OCI-M1 (cell line): ENCODE measurements at places on chromosomes 12 and 14.
A peak's percentile ranks its signal among the peaks of the same experiment; 100 is the strongest.

DNA sequence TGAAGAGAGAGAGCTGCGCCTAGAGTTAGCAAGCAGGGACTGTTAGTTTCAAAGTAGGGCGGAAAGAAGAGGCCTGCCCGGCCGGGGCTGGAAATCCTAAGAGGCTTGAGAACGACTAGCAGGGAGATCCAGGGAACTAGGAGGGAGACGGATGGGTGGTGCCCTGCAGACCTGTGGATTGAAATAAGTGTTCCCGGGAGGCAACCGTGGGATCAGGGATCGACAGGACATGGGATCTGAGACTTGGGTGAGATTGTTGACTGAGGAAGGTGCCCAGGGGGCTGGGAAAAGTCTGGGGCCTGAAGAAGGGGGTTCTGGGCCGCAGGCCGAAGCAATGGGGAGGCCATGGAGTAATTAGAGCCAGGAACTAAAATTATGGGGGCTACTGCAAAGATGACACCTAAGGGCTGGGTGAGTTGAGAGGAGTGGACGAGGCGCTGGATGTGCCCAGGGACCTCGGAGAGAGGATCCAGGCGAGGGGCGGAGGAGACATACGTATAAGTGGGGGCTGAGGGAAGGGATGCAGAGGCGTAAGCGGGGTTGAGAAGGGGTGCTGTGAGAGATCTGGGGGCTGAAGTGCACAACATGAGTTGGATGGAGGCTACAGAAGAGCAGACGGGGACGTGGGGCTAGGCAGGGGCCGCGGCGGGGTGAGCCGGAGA is 635 bp downstream of the LTA4H start:
- peak; percentile 48 for DNase-seq

GRCh38 chr12:27861428-27862167 is 81.6 kb upstream of the MANSC4 start:
- DNase-seq: no peak

DNA sequence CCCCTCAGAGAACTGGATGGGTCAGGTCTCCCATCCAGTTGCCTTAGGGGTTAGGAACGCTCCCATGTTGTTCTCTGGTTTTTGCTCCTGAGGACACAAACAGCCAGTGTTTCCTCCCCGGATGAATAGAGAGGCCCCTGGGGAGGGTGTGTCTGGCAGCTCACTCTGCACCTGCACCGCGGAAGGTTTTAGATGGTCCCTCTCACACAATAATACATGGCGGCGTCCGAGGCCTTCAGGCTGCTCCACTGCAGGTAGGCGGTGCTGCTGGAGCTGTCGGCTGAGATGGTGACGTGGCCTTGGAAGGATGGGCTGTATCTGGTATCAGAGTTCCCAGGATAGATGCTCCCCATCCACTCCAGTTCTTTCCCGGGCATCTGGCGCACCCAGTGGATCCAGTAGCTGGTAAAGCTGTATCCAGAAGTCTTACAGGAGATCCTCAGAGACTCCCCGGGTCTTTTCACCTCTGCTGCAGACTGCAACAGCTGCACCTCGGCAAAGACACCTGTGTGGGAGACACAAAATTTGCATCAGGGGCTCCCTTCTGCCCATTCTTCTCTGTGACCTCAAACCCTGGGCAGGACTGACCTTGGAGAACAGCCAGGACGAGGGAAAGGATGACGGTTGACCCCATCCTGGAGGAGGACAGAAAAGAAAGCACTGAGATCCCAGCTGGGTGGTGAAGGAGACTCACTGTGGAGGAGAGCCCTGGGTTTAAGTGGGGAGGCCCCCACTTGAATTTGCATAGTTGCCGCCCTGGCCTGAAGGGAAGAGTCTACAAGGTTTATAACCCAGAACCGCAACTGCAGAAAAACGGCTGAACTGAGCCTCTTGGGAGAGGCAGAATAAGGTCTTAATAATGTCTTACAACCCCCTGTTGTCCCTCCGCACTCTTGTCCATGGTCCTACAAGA is 1324.8 kb downstream of the TMEM121 start:
- no peak for DNase-seq

DNA sequence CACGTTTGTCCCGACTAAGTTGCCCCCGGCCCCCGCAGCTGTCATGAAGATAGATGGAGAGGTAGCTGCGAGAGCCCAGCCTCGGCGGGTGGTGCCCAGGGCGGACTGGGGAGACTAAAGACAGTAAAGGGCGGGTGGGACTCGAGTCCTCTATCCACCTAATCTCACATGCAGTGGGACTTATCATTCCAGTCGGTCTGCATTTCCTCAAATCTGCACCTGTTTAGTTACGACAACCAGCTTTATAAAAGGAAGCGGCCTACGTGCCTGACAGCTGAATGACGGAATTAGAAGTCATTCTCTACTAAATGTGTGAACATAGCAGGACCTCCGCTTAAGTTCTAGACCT is 109.8 kb upstream of the EGLN3 start:
- no peak for DNase-seq

DNA sequence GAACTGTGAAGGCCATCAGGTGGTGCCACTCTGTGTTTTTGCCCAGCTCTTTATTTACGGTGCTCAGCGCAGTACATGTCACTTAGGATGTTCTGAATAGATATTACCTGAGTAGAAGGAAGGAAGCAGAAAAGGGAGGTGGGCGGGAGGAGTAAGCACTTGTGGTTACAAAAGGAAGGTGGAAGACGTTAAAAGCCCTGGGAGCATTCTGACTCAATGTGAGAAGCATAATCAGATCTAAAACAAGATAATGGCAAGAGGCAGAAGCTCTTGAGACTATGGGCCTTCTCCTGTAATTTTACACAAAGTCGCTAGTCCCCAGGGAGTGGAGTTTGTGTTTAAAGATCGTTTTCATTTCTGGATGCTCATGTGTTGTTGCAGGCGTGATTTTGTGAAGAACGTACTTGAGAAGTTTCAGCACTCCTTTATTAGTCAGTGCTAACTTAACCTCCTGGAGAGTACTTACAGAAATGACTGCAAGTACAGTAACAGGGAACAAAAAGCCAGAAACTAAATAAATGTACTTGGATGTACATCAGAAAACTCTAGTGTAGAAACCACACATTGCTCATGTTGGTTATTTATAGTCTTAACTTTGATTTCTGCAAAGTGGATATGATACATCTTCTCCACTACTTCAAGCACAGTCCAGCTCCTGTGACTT is 1523.5 kb downstream of the AACS start:
- DNase-seq: no peak

DNA sequence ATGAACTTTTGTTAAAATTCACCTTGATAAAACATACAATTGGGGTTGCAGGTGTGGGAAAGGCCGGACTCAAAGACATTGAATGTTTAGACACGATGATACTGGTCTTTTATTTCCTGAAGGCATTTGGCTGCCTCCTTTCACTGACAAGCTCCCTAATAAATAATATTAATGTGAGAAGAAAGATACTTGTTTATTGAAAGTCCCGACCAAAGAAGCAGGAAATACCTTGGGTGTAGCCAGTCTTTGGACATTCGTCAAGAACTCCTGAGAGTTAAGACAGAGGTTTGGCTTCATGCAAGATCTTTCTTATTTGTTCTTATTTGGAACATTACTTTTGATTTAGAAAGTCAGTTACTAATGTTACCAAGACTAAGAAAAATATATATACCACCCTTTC is 1133.8 kb upstream of the SEL1L start:
- no peak for DNase-seq

DNA sequence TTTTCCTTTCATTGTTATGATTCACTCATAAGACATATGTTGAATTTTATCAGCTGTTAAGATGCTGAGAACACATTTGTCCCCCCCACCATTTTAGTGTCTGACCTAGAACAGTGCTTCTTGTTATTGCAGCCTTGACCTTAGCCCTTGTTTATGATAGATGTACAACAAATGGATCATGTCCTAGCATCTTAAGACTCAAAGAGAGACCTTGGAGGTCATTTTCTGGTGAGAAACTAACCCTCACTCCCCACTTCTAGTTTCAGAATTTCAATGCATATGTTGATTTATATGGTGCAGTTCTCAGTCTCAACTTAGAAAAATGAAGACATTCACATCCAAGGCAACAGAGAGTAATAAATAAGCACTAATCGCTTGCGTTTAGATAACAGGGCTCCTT is 391.2 kb downstream of the AEBP2 start:
- DNase-seq: no peak

DNA sequence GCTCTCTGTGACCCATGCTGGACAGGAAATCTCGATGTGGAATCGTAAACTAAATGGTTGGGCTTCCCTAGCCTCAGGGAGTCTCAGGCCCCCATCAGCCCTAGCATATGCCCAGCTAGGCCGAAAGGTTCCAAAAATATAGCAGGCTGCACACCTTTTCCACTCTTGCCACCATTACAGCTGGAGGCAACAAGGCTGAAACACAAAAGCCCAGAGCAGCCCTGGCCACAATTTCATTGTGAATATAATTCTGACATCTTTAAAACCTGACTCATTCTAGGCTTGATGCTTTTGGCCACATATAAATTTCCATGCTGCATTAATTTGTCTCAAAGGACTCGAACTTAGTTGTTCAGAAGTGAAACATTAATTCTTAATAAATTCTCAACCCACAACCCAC is 382.2 kb downstream of the GRIN2B start:
- no peak for DNase-seq

DNA sequence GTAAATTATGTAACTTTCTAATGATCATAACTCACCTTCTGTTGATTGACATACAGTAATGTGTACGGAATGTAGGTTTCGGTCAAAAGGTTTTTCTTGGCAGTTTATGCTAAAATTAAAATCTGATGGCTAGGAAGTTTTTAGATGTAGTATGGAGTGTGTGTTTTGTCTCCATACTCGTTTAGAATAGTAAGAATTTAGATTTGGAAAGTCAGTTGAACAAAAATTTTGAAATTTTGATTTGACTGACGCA is 859 bp downstream of the PALS1 start:
- no peak for DNase-seq

GRCh38 chr12:100899301-100899700 is 104.7 kb downstream of the ANO4 start:
- DNase-seq: no peak

- no peak for DNase-seq
These were observed 606 bp downstream of the NXPH4 start for GRCh38 chr12:57216921-57217879.

DNA sequence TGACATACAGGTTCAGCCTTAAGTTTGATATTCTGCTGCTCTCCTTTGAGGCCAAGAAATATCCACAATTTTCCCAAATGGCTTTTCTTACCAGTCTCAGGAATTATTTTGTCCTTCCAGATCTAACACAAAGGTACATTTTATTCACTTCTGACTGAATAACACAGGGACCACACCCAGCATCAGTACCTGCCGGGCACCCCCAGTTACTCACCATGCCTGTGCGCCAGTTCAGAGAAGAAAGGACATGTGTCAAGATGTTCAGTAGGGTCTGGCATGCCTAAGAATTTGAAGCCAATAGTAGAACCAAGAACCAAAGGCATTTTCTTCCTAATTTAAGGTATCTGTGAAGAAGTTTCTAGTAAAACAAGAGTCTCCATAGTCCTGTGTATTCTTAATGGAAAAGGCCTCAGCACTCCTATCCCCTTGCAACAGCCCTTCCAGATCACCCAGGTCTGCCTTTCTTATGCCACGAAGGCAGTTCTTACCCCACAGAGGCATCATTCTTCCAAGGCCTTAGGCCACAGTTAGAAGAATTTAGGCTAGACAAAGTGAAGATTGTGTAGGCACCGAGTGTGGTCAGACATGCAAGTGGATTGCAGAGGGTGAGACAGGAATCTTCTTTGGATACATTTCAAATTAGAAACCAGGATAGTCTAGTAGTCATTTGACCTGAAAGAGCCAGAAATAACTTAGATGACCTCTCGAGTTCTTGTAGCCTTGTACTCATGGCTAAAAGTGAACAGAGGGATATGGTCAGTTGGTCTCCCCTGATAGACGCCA is 140.1 kb upstream of the HIF1A start:
- DNase-seq: no peak

DNA sequence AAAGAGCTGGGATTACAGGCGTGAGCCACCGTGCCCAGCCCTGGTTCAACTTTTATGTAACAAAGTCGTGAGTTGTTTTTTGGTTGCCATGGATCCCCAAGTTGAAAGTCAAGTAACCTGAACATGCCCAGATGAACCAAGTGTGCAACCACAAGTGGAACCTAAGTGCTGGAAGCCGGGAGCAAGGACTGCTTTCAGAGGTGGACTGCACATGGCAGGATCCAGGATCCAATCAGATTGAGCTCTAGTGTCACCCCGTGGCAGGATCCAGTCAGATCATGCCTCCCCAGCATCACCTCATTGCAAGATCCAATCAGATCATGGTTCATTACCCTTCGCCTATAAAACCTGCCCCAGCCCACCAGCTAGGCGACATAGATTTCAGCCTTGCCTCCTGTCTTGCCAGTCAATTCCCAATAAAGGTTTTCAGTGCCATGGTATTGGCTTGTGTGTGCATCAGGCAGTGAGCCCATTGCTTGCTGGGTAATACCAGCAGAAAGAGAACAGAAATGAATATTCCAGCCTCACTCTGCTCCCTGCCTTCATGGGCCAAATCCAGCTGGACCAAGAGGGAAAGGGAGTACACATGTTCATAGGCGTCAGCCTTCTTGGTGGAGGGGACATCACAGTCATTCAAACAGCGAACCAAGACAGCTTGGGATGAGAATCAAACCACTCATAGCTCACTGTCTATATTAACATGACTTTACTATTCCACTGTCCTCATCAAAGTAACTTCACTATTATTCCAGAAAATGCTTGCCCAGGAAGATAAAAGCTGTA is 43.6 kb upstream of the VASH1 start:
- DNase-seq: no peak

DNA sequence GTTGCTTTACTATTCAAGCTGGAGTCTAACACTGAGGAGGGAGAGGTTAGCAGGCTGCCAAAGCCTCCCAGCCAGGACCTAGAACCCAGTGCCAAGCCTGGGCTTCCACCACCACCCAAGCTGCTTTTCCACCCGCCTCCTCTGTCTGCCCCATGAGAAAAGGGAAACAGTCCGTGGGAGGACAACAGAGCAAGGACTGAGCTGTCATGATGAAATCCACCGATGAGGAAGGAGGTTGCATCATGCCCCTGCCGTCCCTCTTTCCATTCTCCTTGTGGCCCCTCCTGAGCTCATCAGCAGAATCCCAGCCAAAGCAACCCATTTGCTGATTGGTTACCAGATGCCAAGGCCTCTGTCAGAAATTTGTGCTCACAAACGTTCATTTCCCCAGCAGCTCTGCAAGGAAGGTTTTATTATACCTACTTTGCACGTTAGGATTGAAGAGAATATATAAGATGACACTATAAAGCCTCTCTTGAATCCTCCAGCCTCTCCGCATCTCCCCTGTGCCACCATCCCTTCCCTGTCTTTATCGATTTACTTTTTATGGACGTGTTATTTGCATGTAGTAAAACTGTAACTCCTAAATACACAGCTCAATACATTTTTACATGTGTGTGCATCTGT is 6.3 kb upstream of the SERPINA1 start:
- peak; percentile 34 for DNase-seq

DNA sequence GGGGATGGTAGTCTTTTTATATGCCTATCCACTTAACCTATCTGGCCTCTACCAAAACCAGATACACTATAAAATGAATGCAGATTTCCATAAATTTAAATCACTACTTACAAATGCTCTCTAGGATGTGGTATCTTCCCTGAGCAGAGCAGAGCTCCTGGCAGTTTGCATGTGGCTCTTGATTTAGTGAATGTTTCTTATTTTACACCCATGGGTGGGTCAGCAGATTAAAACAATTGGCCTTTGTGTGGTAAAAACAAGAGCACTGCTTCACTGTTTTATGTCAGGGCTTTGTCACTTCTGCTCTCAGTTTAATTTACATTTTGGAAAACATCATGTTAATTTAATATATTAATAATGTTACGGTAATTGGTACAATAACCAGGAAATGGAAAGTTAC is 5.5 kb downstream of the TAS2R19 start:
- DNase-seq: no peak
